ENCODE measurements at places on chromosomes 1 and 21.

- DNase-seq = peak; percentile 19
Measured at GRCh38 chr1:221708076-221708571, 33.8 kb downstream of the DUSP10 start.

DNA sequence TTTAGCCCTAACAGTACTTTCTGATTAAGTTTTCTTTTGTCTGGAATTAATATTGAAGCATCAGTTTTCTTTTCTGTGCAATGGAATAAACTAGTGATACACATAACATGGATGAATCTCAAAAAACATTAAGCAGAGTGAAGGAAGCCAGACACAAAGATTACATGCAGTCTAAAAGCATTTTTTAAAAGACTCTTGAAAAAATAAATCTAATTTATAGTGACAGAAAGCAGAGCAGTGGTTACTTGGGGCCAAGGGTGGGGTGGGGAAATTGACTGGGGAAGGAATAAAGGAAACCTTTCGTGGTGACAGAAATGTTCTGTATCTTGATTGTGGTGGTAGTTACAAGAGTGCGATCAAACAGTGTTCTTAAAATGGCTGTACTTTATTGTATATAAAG lies 20.2 kb upstream of the ST6GALNAC3 start:
- DNase-seq = no peak

- DNase-seq = peak; percentile 66
Measured at GRCh38 chr1:154869351-154870114, 548 bp downstream of the KCNN3 start.

GRCh38 chr1:89884718-89885596 lies 64.1 kb downstream of the LRRC8D start:
- DNase-seq = no peak

- no peak for DNase-seq
Measured at GRCh38 chr1:174273776-174274175, 114.5 kb downstream of the RABGAP1L start.

- no peak for DNase-seq
Measured at GRCh38 chr21:34730756-34731445, 62.1 kb downstream of the CLIC6 start.

DNA sequence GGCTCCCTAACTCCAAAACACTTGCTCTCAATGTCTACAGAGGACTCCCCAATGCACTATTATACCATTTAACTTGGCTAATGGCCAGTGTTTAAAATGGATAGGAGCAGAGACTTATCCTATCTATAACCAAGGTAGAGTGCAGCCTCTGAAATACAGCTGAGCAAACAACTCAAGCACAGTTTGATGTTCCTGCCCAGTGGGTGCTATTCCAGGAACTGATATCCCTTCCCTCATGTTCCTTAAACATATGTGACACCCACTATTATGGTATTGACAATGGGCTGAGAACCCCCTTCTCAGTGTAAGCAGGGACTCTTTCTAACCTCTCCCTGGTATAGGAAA lies 51.7 kb downstream of the SH3GLB1 start:
- no peak for DNase-seq

DNA sequence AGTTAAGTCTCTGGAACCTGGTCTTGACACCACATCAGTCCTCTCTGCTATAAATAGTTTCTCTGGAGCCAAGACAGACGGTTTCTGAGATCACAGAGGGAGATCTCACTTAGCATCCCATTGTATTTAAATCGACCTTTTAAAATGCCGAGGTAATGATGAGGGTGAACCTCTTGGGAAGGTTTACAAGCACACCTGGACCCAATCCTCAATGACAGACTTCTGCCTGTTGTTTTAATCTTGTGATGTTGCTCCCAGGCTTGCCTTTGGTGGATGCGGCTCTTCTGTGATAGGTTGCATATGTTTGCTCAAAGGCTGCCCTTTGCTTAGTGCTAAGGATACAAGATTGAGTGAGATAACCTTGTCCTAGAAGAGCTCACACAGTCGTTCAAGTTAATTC lies 104.6 kb upstream of the L1TD1 start:
- DNase-seq = no peak

DNA sequence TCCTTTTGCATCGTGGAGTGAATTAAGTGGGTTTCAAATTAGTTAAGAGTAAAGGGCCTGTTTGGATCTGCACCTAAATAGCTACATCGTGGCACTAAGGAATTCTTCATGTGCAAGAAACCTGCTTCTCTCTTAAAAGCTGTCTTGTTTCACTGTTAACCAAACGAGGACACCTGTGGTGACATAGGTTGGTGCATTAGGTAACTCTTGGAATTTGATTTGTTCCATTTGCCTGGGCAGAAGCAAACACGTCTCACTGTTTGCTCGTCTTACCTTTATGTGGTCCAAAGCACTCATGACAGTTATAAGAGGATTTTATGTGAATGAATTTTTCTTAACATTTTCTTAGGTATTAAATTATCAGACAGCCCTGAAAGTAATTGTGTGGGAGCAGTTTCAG lies 60.9 kb downstream of the PRDM2 start:
- no peak for DNase-seq
